ENCODE measurements at places on chromosomes 3 and 15. TPM values are rescaled to one million over a fixed set of nuclear protein-coding genes. Genes with fewer than 3 reads are reported as not detected.

DNA sequence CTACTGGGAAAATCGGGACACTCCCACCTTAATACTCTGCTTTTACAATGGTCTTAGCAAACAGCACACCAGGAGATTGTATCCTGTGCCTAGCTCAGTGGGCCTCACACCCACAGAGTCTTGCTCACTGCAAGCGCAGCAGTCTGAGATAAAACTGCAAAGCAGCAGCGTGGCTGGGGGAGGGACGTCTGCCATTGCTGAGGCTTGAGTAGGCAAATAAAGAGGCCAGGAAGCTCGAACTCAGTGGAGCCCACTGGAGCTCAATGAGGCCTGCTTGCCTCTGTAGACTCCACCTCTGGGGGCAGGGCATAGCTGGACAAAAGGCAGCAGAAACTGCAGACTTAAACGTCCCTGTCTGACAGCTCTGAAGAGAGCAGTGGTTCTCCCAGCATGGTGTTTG lies 1169.1 kb upstream of the EPHA6 start:
- DNase-seq, result no peak

EPHA6 gene
- total RNA-seq, result 1.2 TPM

DNA sequence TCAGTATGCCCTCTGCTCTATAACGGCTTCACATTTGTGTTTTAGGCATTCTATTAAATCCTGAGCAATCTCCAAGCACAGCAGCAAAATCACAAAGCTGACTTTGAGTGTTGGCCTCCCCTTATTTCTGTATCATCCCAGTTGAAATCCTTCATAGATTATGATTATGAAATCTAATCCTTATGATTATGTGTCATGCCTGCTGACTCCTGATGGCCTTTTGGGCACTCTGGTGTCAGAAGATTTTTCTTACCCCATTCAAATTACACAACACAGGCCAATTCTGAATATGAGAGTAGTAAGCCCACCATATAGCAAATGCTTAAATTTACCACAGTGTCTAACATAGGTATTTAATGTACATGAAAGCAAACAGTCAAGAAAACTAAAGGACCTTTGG lies 34.3 kb downstream of the CDV3 start:
- DNase-seq, result no peak

GRCh38 chr3:191414286-191414685 lies 46.7 kb upstream of the PYDC2 start:
- DNase-seq, result no peak

DNA sequence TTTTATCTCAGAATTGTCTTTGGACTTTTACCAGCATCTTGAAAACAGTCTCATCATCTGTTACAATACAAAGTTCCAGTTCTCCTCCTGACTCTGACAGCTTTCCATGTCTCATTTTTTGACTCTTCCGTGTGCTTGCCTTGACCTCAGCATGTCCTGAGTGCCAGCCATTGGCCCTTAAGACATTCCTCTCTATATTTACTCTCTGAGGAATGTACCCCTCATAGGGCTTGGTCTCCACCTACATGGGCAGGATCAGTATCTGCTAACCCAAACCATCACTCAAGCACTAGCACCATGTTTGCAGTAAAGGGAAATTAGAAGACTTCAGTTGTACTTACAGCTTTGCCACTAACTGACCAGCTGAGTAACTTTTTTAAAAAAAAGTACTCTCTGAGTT lies 16.2 kb downstream of the ANKUB1 start:
- no peak for DNase-seq

DNA sequence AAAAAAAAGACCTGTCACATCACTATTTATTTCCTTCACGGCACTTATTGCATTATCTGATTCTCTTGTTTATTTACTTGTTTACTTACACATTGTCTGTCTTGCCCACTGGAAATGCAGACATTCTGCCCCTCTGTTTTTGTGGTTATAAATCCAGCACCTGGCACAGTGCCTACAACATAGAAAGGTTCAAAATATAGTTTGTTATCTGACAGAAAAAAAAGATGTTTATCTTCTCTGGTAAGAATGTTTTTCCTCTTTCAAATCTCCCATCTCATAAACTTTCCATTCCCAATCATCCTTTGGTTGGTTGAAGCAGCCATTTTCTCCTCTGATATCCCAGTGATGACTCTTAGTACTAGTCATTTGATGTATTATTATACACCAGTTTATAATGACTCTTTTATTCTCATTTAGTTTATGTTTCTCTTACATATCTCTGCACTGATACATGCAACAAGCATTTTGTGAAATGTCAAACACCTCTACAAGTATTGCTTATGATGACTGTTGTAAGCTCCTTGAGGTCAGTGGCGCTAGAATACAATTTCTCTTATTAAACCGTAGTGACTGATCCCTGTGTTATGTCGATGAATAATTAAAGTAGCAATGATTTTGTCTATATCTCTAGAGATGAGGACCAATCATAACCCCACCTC lies 398.4 kb upstream of the TBL1XR1 start:
- no peak for DNase-seq

- DNase-seq, result no peak
Observed at GRCh38 chr3:42996633-42997075, 17.5 kb downstream of the GASK1A start.

GRCh38 chr3:119589102-119589773 lies 8.4 kb upstream of the PLA1A start:
- DNase-seq, result no peak

DNA sequence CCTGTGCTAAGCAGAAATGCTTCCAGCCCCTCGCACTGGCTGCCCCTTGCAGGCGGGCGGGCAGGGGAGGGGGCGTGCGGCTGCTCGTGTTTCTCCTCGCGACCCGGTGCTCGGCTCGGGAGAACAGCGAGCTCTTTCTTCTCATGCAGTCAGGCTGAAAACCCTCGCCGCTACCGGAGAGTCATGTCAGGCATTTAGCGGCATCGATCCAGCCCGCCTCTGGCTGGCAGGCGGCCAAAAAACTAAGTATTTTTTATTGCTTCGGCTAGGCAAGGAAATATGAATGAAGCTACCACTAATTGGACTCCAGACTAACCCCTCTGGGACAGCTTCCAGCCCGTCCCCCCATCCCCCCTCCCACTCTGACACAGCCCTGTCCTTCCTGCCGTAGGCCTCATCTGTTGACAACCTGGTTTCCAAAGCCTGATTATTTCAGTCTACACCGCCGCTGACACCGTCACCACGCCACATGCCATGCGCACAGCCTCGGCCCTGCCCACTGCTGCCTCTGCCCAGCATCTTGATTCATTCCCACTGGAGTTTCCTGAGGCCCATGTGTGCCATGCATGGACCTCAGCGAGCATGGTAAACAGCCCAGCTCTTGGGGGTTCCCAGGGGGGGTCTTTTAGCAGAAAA lies 35.3 kb downstream of the TLE3 start:
- peak; percentile 77 for DNase-seq

ROPN1 gene
- 6.1 TPM for total RNA-seq

GRCh38 chr15:77180757-77181156 lies 109.8 kb upstream of the TSPAN3 start:
- no peak for DNase-seq

- no peak for DNase-seq
Observed at GRCh38 chr15:61997786-61998185, 62.5 kb downstream of the VPS13C start.

GRCh38 chr3:23952646-23953045 lies 7.6 kb downstream of the NR1D2 start:
- no peak for DNase-seq

DNA sequence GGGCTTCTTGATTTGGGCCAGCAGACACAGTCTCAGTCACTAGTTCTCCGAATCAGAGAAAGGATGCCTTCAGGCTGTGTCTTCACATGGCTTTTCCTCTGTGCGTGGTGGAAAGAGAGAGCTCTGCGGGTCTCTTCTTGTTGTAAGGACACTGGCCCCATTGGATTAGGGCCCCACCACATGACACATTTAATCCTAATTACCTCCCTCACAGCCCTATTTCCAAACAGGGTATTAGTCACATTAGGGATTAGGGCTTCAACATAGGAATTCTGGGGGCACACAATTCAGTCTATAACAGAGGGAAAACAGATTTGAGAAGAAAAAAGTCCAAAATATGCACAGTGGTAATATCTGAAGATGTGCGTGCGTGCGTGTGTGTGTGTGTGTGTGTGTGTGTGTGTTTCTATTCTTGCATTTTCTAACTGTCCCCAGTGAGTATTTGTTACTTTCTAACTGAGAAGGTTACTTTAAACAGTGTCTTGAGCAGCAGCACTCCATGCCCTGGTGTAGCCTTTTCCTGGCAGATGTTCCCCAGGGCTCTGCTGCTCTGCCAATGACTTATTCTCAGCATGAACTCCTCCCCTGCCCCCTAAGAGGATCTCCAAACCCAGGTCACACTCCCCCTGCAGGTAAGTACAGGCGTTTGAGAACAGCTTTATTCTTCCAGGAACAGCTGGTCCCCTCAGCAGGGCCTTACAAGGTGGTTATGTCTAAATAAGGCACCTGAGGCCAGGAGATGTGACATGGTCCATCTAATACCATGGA lies 72.9 kb downstream of the RPL39L start:
- no peak for DNase-seq

GRCh38 chr3:187743195-187744141 lies 1.8 kb downstream of the BCL6 start:
- peak; percentile 77 for DNase-seq

- no peak for DNase-seq
Observed at GRCh38 chr3:120059081-120059864, 35.0 kb downstream of the GSK3B start.

DNA sequence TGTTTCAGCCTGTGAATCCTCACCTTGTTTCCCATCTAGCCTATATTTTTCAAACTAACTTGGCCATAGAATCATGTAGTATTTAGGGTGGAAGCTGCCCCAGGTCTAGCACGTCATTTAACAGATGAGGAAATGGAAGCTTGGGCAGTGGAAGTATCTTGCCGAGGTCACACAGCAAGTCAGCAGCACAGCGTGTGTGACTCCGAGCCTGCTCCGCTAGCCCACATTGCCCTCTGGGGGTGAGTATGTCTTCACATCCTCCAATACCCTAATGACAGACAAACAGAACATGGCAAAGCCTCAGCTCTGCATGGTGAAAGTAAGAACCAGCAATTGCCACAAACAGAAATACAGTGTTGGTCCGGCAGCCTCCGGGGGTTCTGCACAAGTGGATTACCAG lies 2.2 kb upstream of the CCR5 start:
- no peak for DNase-seq

KCNH8 gene
- under 0.01 TPM for total RNA-seq

DNA sequence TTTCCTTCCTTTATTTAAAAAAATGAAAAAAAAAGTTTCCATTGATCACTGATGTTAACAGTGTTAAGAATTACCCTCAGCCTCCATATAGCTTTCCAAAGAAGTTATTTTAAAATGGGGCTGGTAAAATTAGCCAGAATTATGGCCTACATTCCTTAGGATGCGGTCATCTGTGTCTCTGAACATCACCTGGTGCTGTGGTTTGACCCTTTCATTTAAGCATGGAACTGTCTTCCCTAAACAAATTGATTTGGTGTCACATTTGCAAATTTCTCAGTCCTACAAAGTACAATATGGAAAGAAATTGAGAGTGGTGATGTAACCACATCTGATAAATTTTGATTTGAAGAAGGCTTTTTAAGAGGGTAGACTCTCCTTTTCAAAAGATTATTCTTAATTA lies 40.3 kb upstream of the ZPLD1 start:
- no peak for DNase-seq

- no peak for DNase-seq
Observed at GRCh38 chr15:80711886-80712285, 16.8 kb downstream of the ABHD17C start.

C3orf49 gene
- total RNA-seq, result not detected

- no peak for DNase-seq
Observed at GRCh38 chr3:171458071-171458863, 1.9 kb downstream of the TNIK start.

GRCh38 chr15:77753281-77753873 lies 120.7 kb upstream of the LINGO1 start:
- DNase-seq, result no peak

GRCh38 chr15:40087068-40087810 lies 21.4 kb downstream of the BMF start:
- DNase-seq, result no peak

- no peak for DNase-seq
Observed at GRCh38 chr3:185292238-185292637, 38.4 kb upstream of the EHHADH start.

DNA sequence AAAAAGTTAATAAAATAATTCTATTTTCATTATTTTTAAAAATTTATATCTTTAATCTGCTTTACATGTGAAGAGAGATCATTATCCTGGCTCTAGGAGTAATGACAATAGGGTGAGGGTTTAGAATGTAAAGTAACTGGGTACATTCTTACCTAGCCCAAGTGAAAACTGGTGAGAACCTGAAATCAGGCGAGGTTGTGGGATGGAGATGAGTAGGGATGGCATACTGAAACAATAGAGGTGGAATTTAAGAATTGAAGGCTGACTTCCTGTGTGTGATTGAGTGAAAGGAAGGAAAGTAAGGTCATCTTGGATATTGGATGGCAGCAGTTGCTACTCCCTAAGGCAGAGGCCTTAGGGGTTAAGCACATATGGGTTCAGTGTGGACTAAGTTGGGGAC lies 82.7 kb downstream of the MYRIP start:
- DNase-seq, result no peak

- no peak for DNase-seq
Observed at GRCh38 chr3:180802837-180803236, 109.6 kb upstream of the FXR1 start.

DNA sequence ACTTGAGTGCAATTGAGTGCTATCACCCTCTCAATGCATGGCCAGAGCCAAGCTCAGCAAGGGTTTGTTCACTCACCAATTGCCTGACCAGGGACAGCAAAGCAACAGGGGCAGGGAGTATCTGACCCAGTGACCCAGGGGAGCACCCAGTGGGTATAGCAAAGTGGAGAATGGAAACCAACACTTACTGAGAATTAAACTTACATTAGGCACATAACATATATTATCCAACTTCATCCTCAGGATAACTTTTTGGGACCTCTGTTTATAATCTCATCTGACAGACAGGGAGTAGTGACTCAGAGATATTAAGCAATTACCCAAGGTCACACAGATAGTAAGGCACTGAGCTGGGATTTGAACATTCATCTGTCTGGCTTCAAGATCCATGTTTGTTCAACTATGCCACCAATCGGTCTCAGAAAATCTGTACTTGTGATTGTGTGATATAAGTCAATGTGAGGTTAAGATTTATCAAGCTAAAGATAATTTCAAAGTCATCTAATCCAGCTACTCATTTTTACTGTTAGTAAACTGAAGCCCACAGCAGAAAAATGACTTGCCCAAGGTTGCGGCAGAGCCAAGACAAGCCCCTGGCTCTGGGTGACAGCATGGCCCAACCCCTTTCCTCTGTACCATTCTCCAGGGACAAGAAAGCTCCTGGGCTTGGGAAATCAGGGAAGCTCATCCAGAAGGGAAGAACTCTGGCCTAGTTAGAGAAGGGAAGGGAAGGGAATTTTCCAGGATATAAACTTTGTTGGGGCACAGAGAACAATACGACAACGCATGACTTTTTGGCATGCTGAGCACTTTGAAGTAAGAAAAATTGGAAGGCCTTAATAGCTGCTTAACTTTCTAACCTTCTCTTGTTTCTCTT lies 138.0 kb upstream of the SMAD3 start:
- DNase-seq, result no peak

DNA sequence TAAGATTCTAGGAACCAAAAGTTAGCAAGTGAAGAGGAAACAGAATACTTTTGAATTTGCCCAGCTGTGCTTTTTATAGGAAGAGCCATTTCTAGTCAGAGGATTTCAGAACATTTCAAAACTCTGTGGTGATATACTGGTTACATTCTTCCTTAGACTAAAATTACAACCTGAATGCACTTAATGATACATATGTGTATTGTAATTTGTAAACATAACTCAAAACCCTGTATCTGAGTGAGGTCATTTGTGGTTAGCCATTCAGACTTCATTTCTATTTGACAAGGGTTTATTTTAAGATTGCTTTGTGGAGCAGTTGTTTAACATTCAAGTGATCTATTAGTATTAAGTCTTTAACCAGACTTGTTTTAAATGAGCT lies 59.4 kb upstream of the TRIM71 start:
- DNase-seq, result no peak

SATB1 gene
- total RNA-seq, result 55.5 TPM

All from breast epithelium (tissue), 4 donors.